Fibroblast of villous mesenchyme (primary cell): ENCODE measurements at places on chromosomes 16 and 17. TPM values are rescaled to one million over a fixed set of nuclear protein-coding genes. Genes with fewer than 3 reads are reported as not detected.

DNA sequence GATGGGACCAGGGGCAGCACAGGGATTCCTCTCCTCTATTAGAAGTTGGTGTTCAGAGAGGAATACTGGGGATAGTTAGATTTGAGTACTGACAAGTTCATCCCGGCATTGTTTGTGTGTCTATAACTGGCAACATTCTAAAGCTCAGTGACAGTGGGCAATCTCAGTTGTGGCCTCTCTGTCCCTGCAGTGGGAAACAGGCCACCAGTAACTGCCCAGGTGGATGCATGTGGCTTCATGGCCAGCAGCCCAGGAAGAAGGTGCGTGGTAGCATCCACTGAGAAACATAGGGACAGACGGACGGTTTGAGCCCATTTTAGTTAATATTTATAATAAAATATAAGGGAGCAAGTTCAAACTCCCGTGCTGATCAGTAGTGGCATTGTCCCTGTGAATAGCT, 51.5 kb downstream of the B9D1 start:
- no peak for DNase-seq

DNA sequence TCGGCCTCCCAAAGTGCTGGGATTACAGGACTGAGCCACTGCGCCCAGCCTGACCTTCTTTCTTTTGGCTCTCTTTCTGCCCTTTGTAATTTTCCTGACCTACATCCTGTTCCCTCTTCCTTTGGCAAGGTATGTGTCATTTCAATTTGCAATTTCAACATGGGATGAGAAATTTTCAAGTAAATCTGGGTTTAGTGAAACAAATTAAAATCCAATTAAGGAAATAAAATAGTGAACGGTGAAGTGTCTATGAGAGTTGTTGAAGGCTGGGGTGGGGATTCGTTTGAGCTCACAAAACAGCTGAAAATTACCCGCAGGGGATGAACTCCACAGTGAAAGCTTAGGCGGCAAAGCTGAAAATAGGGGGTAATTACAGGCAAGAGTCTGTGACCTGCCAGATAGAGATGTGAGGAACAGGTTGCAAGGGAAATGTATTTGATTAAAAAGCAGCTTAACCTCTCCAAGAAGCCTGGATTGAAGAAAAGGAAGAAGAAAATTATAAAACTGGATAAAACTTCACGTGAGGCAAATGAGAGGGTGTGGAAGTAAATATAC, 277.7 kb downstream of the UTP18 start:
- DNase-seq = no peak

DNA sequence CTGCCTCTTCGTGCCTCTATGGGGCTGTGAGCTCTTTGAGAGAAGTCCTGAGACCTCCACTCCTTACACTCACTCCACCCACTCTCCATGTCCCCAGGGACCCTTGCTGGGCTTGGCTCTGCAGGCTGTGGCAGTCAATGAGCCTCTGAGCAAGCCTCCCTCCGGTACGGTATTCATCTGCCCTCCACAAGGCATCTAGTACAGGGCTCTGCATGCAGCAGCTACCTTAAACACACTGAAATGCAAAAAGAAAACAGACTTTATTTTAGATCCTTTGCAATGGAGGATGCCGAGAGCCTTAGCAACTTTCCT, 38.9 kb upstream of the SMPD3 start:
- no peak for DNase-seq

DNA sequence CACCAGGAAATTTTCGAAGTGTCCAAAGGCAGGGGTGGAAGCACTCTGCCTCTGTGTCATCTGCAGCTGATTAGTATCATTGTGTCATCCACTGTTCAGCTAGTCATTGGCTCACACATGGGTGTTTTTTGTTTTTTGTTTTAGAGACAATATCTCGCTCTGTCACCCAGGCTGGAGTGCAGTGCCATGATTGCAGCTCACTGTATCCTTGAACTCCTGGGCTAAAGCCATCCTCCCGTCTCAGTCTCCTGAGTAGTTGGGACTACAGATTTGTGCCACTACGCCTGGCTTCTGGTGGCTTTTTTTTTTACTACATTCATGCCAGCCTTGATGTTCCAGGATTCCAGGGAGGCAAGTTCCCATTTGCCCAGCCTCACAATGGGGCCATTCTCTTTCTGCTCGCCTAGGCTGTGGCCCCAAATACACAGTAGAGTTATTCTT, 32.5 kb upstream of the MYO18A start:
- peak; percentile 27 for DNase-seq

DNA sequence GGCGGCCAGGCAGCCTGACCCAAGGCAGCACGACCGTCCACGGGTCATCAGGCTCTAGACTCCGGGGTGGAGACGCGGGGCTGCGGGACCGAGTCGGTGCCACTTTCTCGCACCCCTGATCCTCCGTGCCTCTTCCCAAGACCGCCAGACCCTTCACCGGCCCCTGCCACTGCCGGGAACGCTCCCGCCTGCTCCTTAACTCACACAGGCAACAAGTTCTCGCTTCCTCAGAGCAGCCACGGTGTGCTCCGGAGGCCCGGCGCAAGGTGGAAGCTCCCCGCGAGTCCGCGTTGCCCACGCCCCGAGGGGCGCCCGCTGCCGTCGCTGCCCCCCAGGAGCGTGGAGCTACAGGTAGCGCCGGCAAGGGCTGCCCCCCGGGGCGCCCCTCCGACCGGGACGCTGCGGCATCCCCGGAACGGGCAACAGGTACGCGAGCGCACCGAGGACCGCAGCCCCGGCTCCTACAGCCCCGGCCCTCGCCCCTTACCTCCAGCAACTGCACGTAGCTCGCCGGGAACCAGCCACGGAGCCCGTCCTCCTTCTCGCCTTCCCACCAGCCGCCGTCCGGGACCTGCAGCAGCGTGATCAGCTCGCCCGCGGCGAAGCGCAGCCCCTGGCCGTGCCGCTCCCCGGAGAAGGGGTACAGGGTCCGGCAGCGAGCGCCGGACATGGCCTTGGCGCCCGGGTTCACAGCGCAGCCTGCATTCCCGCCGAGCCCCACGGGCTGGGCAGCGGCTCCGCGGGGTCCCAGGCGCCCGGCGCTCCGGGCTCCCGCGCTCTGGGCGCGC, 491 bp downstream of the GAS7 start:
- no peak for DNase-seq

GRCh38 chr17:15092762-15093161, 172.4 kb downstream of the PMP22 start:
- no peak for DNase-seq

- no peak for DNase-seq
Observed at GRCh38 chr16:21653571-21653970, 1.2 kb upstream of the IGSF6 start.

GRCh38 chr16:1525871-1526607, 7.4 kb upstream of the TMEM204 start:
- no peak for DNase-seq

- peak; percentile 77 for DNase-seq
Observed at GRCh38 chr17:1000597-1001461, 3.9 kb downstream of the TIMM22 start.

GRCh38 chr16:86511317-86512161, 1.2 kb downstream of the FOXF1 start:
- no peak for DNase-seq

DNA sequence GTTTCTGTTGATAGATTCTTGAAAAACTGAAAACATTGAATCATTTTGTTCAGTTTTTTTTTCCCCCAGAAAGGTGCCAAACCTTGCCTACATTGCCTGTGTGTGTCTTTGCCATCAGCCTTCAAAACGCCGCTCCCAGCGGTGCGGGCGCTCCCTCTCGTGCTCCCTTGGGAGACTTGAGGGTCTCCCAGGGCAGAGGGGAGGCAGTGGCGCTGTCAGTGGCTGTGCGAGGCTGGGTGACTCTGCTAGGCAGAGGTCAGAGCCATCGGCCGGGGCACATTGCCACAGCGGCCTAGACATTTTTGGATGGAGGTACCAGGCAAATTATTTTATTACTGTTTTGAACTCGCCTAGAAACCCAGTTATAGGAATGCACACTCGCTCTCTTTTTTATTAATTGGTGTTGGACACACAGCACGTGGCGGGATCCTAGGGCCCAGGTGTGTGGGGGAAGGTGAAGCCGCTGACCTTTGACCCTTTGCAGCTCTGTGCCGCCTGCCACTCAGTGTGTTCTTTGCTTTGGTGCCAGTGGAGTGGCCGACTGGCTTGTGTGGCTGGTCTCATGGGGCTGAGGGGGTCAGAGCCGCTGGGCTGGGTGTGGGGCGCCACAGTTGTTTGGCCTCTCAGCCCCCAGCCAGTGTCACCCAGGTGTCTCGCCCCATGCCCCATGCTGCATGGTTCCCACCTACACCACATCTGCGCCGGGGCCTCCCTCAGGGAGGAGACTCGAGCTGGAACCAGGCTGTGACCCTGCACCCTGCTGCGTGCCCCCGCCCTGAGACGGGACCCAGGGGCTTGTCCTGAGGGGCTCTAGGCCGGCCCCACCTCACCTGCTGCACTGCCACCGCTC, 115.7 kb downstream of the BANP start:
- DNase-seq = no peak

Gene CHST5
- under 0.01 TPM in 1 of 2 replicates, not detected in the other for total RNA-seq

Gene BRIP1
- total RNA-seq = 16.1 and 22.9 TPM in 2 replicates

Gene SLC5A11
- under 0.01 TPM in 1 of 2 replicates, not detected in the other for total RNA-seq

Gene MPO
- not detected in 2 replicates for total RNA-seq

Gene CNP
- 94.6 and 98.6 TPM in 2 replicates for total RNA-seq

Gene HOXB5
- total RNA-seq = 0.32 and 0.43 TPM in 2 replicates

Gene MYO15A
- total RNA-seq = 0.43 and 0.97 TPM in 2 replicates
